ENCODE measurements at places on chromosomes 2 and 18.

GRCh38 chr2:144481666-144482065 is 38.3 kb downstream of the ZEB2 start:
- no peak for DNase-seq

- DNase-seq: no peak
Observed at GRCh38 chr2:205752924-205753323, 70.6 kb downstream of the NRP2 start.

GRCh38 chr2:185835974-185836373 is 97.4 kb downstream of the FSIP2 start:
- DNase-seq: no peak

- DNase-seq: no peak
Observed at GRCh38 chr2:45345331-45346234, 265.5 kb downstream of the SRBD1 start.

- no peak for DNase-seq
Observed at GRCh38 chr2:164560902-164561301, 60.4 kb downstream of the GRB14 start.

DNA sequence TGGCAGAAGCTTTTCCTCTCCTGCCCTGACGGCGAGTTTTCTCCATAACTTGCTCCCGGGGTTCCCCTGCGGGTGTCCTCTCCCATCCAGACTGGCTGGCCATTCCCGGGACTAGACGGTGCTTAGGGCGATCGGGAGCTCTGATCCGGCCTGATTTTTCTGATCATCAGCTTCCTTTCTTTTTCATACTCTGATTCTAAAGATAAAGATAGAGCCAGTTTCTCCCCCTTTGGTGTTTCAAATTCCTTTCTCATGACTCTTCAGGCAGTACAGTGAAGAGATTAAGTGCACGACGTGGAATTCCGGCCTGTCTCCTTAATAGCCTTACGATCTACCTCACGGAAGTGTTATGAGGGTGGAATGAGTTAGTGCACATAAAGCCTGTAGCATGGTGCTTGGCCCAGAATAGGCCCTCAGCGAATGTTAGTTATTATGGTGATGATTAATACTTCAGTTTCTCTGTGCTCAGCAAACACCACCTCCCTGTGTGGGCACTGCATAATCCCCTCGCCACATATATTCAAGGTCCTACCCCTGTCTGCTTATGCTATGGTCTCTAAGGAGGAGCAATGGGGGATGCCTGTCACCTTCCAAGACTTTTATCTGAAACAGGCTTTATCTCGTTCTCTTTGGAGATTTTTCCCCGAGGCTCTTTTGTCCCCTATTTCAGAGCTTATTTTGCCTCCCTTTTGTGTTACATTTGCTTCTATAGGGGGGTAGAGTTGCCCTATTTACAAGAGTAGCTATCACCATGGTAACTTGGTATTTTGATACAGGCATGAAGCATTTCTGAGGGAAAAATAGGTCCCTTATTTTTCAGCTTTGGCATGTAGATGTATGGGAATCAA is 254.8 kb downstream of the CDH2 start:
- no peak for DNase-seq

- DNase-seq: no peak
Observed at GRCh38 chr2:222927600-222927999, 66.8 kb downstream of the ACSL3 start.

- DNase-seq: no peak
Observed at GRCh38 chr2:161438598-161438997, 22.5 kb downstream of the TBR1 start.
